ENCODE measurements at places on chromosomes 1 and 21. TPM values are rescaled to one million over a fixed set of nuclear protein-coding genes. Genes with fewer than 3 reads are reported as not detected.

GRCh38 chr1:18973446-18973955 is 17.0 kb upstream of the IFFO2 start:
- DNase-seq: no peak

The VWA5B1 gene
- total RNA-seq: not detected

DNA sequence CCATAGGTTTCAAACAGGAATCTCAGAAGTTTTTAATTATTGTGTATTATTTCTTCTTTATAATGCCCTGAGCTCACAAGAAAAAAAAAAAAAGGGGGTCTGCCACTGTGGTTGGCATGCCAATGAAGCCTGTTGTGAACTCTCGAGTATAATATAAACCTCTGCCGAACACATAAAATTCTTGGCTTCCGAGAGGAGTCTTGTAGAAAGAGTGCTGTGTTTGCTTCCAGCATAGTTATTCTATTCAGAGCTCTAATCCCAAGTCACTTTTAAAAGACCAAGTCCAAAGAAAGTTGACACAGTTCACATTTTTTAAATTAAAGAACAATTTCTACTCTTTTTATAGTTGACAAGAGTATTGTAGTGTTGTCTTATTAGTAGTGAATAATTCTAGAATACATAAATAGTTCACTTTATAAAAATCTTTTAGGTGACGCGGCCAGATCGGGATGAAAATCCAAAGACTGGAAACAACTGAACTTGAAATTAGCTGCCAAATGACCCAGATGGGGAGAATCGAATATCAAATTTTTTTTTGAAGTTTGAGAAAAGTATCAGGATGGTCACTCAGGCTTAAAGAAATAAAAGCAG is 293.2 kb downstream of the DUSP10 start:
- no peak for DNase-seq

GRCh38 chr1:153536012-153536670 is 350 bp upstream of the S100A6 start:
- DNase-seq: peak; percentile 51

- DNase-seq: no peak
Observed at GRCh38 chr1:197464044-197464443, 196.0 kb downstream of the CRB1 start.

GRCh38 chr1:193121616-193122593 is at the start of gene CDC73:
TSS of gene CDC73 (plus strand) at chr1:193122031. CDS start at chr1:193122201, 170 bp downstream.
- peak; percentile 88 for DNase-seq

- DNase-seq: no peak
Observed at GRCh38 chr1:33048426-33048825, 11.7 kb upstream of the AK2 start.

DNA sequence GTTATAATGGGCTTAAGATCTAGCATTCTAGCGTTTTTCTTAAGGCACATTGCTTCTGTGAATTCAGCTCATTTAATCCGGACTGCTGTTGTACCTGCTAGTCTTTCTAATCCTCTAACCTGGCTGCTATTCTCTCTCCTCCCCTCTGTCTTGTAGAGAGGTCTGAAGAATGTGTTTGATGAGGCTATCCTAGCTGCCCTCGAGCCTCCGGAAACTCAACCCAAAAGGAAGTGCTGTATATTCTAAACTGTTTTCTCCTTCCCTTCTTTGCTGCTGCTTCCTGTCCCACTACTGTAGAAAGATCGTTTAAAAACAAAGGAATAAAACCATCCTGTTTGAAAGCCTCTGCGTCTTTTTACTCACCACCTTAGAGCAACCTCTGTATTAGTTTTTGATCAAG is 37.3 kb downstream of the CDC42 start:
- no peak for DNase-seq

The MEGF6 gene
- total RNA-seq: 21.6 TPM

- DNase-seq: no peak
Observed at GRCh38 chr1:177238967-177239366, 68.2 kb downstream of the BRINP2 start.

The BNIPL gene
- 94.8 TPM for total RNA-seq

GRCh38 chr1:29539971-29540370 is 303.6 kb downstream of the PTPRU start:
- no peak for DNase-seq

The LEFTY2 gene
- not detected for total RNA-seq

DNA sequence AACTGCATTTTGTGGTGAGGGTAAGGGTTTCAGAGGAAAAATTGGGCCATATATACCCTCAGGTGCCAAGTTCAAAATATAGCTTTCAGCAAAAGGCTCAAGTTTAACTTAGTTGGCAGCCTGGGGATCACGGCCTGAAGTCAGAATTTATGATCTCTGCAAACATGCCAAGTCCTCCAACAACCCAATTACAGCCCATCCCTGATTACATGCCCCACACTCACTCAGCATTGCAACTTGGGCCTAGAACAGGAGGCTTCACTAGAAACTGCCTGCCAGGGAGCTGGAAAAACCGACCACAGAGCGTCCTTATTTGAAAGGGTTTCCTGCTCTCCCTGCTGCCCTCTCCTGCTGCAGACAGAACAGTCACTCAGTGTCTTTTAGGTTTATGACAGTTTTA is 12.4 kb downstream of the FYB2 start:
- no peak for DNase-seq

- DNase-seq: no peak
Observed at GRCh38 chr1:145953861-145954260, 4.0 kb downstream of the LIX1L start.

GRCh38 chr1:10890491-10891071 is 94.1 kb upstream of the CASZ1 start:
- DNase-seq: no peak

- no peak for DNase-seq
Observed at GRCh38 chr21:41600961-41601572, 93.1 kb upstream of the TMPRSS2 start.

- no peak for DNase-seq
Observed at GRCh38 chr1:220797553-220797952, 10.8 kb downstream of the MTARC1 start.

GRCh38 chr21:44419679-44420078 is 35.6 kb upstream of the LRRC3 start:
- no peak for DNase-seq

DNA sequence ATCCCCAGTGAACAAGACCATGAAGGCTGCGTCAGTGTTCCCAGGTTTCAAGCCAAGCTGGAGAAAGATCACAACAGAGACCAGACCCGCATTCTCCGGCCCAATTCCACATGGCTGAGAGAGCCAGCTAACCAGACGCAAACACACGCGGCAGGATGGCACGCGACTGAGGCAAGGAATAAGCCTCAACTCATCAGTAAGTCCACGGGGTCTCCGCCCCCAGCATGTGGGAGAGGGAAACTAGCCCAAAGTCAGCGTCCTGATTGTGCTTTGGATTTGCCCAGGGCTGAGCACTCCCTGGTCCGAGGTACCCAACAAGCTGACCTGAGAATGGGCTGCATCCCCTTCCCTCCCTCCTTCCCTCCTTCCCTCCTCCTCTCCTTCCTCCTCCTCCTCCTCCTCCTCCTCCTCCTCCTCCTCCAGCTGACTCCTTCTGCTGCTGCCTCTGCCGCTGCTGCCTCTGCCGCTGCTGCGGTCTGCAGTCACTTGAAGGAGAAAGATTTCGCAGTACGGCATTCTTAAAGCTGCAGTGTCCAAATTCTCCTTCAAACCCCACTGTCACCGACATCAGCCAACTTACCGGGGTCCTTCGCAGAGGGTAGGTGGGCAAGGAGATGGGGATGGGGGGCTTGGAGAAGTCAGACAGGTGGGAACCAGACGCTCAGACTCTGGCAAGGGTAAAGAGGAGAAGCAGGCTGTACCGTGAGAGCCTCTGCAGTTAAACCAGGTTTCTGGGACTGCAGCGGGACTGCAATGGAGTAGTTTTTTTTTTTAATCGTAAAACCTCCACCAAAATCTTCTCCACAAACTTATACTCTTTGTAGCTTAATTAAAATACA is 33.0 kb upstream of the H6PD start:
- DNase-seq: no peak

The LPAR3 gene
- total RNA-seq: 23.7 TPM

GRCh38 chr1:170555370-170555769 is 23.4 kb downstream of the GORAB start:
- DNase-seq: no peak

The BCAR3 gene
- total RNA-seq: 17.5 TPM

DNA sequence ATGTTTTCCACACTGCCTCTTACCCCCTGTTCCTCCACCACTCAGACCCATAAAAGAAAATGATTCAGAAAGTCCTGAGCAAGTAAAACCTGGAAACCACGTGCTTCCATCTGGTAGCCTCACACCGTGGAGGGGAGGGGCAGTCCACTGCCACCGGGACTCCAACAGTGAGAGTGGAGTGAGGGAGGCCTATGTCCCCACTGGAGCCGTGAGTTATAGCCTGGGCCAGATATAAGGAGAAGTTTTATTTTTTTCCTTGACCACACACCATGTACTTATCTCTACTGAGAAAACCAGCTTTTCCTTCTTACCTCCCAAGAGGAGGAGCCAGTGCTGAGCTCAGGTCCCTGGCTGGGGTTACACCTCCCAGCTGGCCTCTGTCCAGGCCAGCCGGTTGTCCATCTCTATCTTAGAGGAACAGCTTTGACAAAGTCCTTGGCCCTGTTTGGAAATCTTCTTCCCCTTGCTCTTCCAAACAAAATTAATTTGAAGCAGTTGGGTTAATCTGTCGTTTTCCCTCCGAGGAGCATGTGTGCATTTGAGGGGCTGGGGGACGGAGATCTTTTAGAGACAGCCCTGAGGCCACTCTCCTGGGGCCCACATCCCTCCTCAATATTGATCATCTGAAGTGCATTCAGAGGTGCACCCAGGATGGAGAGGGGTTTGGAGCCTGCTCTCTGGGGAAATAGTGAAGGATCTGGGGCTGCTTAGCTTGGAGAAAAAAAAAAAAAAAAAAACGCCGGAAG is 49.1 kb upstream of the SERBP1 start:
- DNase-seq: no peak

- no peak for DNase-seq
Observed at GRCh38 chr1:33211972-33212371, 30.1 kb upstream of the TRIM62 start.

- DNase-seq: no peak
Observed at GRCh38 chr1:55143684-55144083, 71.5 kb downstream of the USP24 start.

DNA sequence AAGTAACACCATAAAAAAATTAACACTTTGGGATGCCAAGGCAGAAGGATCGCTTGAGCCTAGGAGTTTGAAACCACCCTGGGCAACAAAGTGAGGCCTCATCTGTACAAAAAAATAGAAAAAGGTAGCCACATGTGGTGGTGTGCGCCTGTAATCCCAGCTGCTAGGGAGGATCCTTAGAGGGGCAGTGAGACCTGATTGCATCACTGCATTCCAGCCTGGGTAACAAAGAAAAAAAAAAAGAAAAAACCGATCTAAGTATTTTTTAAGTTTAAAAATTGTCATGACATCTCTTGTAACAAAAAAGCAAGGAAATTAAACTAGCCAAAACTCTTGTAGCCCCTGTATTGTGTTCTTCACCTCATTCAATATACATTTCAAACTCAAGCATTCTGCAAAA is 39.5 kb downstream of the ZZZ3 start:
- no peak for DNase-seq

- no peak for DNase-seq
Observed at GRCh38 chr1:69947837-69948236, 257.5 kb downstream of the LRRC40 start.

The IL20 gene
- not detected for total RNA-seq

The TTC4 gene
- 18.0 TPM for total RNA-seq

DNA sequence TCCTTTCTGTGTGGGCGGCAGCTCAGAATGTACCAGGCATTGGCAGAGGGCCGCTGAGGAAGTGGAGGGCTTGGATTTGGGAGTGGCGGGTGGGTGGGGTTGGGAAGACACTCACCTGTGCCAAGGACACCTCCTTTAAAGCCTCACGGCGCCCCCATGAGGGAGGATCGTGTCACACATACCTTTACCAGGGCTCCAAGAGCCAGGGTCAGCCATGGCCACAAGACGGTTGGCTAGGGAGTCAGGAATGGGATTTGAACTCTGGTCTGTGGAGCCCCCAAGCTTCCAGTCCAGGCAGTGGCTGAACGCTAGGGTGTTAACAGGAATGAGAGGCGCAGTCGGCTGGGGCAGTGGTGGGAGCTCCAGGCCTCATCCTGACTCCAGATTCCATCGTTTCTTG is 4.6 kb downstream of the NBL1 start:
- no peak for DNase-seq

DNA sequence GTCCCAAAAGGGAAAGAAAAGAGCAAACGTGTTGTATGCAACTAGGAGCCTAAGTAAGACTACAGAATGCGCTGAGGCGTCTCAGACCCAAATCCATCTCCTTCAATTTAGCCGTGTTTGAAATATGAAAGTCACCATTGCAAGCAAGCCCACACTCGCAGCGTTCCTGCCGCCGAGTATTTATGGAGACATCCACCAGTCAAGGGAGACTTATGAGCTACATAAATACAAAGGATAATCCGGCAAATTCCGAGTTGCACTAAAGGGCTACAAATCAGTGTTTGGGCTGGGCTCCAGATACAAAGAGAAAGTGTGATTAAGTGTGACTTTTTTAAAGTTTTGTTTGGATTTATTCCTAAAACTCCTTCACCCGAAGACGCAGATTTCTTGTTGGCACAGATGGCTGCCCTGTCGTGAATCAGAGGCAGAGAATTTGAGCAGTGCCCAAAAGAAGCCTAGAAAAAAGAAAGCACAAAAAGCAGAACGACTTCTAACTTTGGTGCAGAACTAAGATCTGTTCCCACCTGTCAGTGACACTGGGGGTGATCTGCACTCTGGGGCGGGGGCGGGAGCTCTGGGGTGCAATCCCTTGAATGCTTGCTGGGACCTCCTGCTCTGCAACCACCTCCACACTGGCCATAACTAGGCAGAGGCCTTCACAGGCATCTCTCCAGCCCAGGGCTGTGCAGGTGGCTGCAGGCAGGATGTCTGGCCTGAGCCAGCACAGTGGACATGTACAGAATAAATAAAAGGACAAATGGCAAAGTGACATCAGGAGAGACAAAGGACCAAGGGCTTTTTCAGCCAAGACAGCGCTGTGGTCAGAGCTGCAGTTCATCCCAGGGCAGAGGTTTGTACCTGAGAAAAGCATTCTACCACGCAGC is 489.7 kb downstream of the NPHP4 start:
- DNase-seq: no peak

The HCN3 gene
- 2.1 TPM for total RNA-seq

DNA sequence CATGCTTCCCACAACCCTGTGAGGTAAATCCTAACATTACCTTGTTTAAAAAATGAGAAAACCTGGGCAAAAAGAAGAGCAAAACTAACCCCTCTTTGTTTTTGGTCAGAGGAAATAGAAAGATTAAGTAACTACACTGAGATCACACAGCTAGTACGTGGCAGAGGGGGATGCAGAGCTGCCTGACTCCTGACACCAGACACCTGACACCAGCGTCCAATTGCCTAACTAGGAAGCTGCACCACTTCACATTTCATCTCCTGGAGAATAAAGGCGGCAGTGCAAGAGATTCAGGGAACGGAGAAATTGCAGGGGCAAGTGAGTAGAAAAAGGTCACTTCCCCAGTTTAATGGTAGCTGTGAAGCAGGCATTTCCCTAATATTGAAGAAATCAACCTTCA is 229.3 kb upstream of the PTBP2 start:
- no peak for DNase-seq

The LCE1B gene
- not detected for total RNA-seq
